HFFc6 (cell line): ENCODE measurements at places on chromosomes 1 and 21. TPM values are rescaled to one million over a fixed set of nuclear protein-coding genes. Genes with fewer than 3 reads are reported as not detected.
A peak's percentile ranks its signal among the peaks of the same experiment; 100 is the strongest.

ADGRL2 gene
- 2.7 to 10.7 TPM (median 8.0 TPM) in 3 replicates for total RNA-seq

TCP10L gene
- 0.14 TPM in 1 of 3 replicates, not detected in the others for total RNA-seq

GRCh38 chr1:21335088-21335691, 44.9 kb upstream of the ECE1 start:
- no peaks in the 10 kb centered on the region for H3K36me3 ChIP-seq
- H3K27ac ChIP-seq: peak overlapping the region; percentile 97
- no peak for DNase-seq
- peaks cover 62% of the 10 kb centered on the region for H3K4me1 ChIP-seq
- H3K27me3 ChIP-seq: peaks cover 1% of the 10 kb centered on the region

DNA sequence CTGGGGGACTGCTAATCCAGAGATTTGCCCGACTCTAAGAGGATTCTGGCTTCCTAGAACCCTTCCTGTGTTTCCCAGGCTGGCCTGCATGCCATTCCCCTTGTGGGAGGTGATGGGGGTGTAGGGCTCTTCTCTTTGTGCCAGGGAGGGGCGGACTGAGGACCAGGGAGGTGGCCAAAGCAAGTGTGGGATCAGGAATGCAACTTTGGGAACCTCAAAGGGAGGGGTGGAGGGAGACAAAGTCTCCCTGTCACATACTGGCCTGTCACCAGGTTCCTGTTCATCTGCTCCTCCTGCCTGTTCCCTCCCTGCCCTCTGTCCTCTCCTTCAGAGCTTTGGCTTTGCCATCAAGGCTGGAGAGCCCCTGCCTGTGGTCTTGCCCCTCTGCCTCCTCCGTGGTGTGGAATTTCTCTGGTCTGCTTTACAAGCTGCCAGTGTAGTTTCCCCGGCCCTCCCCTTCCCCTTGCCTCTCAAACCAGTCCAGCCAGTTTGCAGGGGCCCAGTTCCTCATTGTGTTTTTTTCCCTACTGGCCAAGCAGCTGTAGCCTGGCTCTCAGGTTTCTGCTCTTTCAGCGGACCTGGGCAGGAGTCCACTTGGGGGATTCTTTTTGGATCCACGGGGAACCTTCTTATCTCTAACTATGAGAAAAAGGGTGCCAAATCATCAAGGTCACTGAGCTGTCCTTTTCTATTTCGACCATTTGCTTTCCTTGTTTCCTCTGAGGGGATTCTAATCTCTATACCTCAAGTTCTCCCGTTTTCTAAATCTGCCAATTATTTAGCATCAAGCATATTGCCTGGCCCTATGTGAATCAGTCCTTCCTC, 1.8 kb downstream of the CGN start:
- peaks cover 22% of the 10 kb centered on the region for H3K27me3 ChIP-seq
- H3K36me3 ChIP-seq: no peaks in the 10 kb centered on the region
- H3K4me3 ChIP-seq: no peak overlapping the region; the same call in 1 of the 2 replicates
- no peak for DNase-seq
- peaks cover 19% of the 10 kb centered on the region for H3K4me1 ChIP-seq
- H3K27ac ChIP-seq: no peak overlapping the region

GRCh38 chr1:244833734-244834542, 1.5 kb upstream of the COX20 start:
- no peaks in the 10 kb centered on the region for H3K27me3 ChIP-seq
- H3K4me3 ChIP-seq: peak overlapping the region; percentile 93
- H3K4me1 ChIP-seq: peaks cover 50% of the 10 kb centered on the region
- H3K36me3 ChIP-seq: peaks cover 22% of the 10 kb centered on the region
- DNase-seq: peak; percentile 75
